ENCODE measurements at places on chromosomes 11 and 22.

DNA sequence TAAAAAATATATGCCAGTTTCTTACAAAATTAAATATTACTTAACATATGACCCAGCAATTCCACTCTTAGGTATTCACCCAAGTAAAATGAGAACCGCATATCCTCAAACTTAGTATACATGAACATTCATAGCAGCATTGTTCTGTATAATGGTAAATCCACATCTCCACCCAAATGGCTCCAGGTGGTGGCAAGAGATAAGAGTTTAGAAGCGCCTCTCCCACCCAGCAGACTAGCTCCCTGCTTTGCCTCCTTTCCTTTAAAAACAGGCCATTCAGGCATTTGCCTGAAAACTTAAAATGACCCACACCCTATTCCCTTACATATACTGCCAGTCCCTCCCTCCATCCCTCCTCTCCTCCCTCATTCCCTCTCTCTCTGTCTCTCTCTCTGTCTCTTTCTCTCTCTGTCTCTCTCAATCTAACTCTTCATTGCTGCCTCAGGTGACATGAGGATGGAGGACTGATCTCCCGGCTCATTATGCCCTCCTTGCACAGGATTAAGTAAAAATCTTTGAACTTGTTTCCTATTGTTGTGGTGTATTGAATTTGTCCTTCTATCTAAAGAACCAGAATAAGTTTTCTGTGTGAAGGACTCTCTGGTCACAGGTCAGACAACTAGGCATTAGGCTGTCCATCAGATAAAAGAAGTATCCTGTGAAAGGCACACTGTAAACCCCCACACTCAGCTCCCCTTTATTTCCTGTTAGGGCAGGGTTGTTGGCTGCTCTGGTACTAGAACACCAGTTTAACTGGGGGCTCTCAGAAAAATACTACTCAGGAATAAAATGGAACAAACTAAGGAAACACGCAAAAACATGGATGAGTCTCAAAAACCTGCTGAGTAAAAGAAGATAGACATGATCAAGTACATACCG lies 48.3 kb downstream of the RRP8 start:
- DNase-seq = no peak

DNA sequence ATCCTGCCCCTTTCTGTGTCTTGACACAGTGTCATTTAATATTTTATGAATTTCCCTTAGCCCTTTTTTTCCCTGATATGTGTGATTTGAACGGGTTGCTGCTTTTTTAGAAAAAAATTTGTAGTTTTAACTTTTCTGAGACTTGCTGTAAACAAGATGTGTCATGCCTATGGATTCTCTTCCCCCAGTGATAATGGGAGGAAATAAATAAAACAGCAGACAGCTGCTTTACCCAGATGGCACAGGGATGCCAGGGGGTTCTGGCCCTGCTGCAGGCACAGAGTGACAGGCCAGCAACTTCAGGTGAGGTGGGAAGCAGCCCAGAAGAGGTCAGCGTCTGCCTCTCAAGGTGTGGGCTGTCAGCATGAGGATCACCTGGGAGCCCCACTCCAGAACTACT lies 266.9 kb downstream of the KIRREL3 start:
- DNase-seq = no peak

GRCh38 chr22:43050995-43051394 lies 36.0 kb upstream of the PACSIN2 start:
- no peak for DNase-seq

GRCh38 chr22:46286941-46287872 lies 9.5 kb upstream of the GTSE1 start:
- no peak for DNase-seq

DNA sequence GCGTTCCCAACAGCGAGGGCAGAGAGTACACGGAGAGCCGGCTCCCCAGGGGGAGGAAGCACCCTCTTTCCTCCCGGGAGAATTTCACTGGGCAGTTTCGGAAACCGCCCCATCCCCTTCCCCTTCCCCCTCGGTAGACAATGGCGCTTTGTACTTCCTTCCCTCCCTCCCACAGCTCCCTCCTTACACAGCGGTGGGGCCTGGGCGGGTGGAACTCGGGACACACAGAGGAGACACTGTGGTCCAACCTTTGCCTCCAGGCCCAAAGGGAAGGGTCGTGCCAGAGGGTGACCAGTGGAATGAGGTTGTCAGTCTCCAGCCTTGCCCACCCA lies 4.3 kb downstream of the SMTN start:
- no peak for DNase-seq
